Hippocampal formation (tissue), 2 donors: ENCODE measurements at places on chromosomes 1 and 21.

- DNase-seq = peak; percentile 92
These were observed 26.9 kb downstream of the NENF start for GRCh38 chr1:212459656-212460055.

GRCh38 chr1:68168545-68169171, 63.7 kb downstream of the WLS start:
- no peak for DNase-seq

DNA sequence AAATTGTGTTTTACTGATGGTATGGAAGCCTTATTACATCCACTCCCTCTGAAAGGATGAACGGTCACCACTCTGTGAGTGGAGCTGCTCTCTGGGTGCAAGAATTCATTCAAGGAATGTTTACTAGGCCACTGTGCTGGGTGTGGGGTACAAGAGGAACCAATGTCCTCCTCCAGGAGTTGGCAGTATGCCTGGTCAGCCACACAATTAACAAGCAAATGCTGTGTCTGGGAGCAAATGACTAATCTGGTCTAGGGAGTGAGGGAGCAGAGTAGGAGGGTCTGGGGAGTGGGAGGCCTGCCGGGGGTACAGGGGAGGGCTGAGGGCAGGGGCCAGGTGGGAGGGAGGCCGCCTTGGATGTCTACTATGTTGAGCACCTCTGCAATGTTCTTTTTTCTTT, 27.2 kb upstream of the TDRD10 start:
- DNase-seq = peak; percentile 71

DNA sequence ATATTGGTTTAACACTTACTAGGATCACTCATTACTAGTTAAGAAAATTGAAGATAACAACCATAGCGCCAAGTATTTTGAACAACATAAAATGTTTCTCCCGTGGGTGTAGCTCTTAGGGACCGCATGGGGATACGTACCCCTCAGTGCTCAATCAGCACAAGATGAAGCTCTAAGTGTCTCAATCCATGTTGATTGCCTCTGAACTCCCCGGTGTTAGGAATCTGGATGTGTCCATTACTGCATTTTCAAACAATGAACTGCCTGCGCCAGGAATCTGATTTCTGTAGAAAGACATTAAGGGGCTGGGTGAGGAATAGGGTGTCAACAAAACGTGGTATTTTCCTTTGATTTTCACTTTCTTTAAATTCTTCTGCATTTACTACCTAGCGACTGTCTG, 100.2 kb downstream of the LMO4 start:
- DNase-seq = no peak

DNA sequence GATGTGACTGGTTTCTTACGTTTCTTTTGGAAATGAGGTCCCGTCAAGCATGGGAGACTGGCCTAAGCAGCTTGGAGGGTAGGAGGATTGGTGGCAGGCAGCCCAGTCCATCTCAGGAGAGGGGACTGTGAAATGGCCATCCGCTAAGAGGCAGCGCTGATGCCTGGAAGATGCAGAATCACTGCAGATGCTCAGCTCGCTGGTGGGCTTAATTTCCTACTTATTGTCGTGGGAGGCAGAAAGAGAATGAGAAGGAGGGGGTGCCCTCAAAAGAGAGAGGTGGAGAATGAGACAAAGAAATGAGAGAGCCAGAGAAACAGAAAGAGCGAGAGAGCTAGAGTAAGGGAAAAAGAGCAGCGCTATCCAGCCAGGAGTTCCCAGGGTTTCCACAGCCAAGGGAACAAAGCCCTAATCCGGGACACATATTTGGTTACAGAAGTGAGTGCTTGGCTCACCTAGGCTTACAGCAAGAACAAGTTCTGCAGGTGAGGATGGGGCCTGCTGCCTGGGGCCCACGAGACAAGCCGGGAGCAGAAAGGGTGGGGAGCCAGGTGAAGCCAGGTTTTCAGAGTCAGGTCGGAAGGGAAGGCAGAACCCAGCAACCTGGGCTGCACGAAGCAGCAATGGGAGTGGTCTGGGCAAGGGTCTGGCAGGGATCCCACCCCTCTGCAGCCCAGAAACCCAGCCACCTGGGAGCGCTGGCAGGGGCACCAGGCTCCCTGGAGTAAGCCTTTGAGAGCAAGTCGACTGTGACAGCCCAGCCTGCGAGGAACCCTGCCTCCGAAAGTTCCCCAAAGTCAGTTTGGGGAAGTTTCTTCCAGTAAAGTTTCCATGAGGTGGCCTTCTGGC, 5.8 kb downstream of the ECE1 start:
- DNase-seq = no peak

DNA sequence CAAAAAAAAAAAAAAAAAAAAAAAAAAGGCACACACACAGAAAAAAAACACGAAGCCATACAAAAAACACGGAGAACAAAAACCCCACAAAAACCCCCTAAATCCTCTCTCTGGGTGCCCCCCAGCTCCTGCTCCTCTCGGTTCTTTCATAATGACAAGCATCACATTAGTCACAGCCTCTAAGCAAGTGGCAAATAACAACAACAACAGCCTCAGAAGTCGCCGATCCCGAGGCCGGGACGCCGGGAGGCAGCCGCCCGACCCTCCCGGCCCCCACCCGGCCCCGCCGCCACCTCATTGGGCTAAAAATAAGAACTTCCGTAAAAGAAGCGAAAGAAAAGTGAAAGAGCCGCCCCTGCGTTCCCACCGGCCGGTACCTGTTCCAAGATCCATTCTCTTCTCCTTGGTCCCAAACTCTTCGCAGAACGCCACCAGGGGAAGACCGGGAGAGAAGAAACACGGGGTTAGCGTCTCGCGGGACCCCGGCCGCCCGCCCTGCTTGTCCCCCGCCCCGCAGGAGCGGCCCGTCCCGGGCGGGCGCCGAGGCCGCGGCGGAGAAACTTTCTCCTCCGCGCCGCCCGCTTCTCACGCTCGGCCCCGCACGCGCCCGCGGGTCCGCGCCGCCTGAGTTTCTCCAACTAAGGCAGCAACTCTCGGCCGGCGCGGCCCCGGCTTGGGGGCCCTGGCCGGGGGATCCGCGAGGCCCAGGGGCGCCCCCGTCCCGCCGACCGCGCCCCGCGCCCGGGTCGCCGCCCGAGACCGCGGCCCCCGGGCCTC, 102.8 kb downstream of the CASZ1 start:
- no peak for DNase-seq

DNA sequence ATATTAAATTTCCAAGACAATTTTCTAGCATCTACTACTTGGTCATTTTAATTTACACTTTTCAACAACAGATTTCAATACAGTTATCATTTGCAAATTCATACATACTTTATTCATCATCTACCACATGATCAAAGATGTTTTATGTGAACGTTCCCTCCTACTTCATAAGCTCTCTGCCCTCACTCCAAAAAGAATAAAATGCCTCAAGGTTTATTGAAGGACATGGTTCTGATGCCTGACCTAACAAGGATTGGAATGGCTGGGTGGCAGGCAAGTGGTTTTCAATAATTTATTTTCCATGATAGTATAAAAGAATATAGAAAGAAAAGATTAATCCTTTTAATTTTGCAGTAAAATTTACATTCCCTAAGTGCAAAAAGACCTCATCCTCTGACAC, 5.4 kb downstream of the CDKN2C start:
- DNase-seq = no peak

DNA sequence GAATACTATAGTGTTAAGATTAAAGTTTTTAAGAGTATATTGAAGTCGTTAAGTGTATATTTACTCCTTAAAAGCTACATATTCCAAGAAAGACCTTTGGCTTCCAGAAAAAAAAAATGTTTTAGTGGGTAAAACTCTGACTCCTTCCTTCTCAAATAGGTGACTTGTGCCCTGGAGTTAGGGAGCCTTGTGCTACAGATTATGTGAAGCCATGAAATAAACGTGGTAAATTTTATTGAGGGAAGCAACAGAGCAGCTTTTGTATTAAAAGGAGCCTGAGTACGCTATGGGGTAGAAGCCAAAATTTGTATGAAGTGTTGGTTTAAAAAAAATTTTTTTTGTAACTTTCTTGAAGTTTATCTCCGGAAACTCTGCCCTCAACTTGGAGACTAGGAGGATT, 994 bp downstream of the RO60 start:
- DNase-seq = no peak
